Posterior cingulate gyrus (tissue), 11 donors: ENCODE measurements at places on chromosomes 12 and 14.
A peak's percentile ranks its signal among the peaks of the same experiment; 100 is the strongest.

- no peak for DNase-seq
Measured at GRCh38 chr14:86124328-86124727, 594.4 kb downstream of the FLRT2 start.

DNA sequence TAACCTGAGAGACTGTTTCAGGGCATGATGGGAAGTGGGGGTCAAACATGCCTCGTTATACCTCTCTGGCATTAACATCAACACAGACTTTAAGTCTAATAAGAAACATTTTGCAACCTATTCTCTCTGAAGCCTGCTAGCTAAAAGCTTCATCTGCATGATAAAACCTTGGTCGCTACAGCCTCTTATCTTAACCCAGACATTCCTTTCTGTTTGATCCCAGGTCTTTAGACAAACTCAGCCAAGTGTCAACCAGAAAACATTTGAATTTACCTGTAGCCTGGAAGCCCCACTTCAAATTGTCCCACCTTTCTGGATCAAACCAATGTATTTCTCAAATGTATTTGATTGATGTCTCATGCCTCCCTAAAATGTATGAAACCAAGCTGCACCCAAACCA, 9.1 kb downstream of the PPP2R3C start:
- DNase-seq = no peak

DNA sequence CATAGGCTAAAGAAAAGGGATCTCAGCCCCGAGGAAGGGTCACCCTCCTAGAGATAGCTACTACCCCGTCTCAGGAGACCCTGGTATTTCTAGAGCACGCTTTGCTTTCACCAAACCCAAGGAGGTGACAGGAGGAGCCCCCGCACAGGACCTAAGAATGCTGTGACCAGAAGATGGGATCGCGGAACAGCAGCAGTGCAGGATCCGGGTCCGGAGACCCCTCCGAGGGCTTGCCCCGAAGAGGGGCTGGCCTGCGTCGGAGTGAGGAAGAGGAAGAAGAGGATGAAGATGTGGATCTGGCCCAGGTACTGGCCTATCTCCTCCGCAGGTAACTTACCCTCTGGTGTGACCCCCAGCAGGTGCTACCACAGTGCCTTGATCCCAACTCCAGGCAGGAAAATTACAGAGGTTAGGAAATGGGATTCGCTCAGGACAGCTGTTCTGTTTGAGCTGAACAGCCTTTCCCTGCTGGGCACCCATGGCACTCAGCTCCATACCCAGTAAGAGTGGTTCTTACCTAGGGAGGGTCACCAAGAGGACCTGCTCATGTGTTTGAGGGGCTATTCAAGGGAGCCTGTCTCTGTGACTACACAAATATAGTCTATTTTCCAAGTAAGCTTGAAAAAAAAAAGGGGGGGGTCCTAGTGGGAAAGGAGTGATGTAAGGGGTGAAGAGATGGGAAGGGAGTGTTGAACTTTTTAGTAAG, 826 bp upstream of the NRL start:
- no peak for DNase-seq

GRCh38 chr12:120276734-120277133, 11.2 kb upstream of the PXN start:
- peak; percentile 20 for DNase-seq

DNA sequence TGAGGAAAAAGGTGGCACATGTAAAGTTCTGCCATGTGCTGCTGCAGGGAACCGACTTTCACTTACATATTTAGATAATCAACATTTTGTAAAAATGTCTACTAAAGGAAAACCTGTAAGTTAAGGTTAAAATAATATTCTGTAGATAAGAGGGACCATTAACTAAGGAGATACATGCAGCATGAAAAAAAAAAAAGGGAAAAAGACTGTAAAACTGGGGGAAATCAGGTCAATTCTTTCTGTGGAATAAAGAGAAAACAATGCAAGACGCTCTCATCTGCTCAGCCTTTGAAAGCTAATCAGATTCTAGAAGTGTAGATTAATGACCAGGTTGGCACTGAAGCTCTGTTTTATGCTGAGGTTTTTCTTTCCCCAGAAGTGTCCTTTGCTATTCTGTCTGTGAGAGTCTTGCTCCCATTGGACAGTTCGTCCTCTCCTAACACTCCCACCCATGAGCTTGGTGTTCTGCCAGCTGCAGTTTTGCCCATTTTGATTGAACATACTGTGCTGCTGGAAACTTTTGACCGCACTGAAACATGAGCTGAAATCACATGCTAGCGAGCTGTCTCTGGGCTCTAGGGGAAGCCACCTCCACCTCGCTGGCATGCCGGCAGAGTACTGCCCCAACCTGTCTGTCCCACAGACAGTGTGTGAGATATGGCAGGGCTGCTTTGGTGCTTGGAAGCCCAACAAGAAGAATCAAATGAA, 39.7 kb downstream of the PPTC7 start:
- peak; percentile 80 for DNase-seq

- DNase-seq = no peak
Measured at GRCh38 chr14:87868920-87869319, 124.1 kb downstream of the GALC start.

DNA sequence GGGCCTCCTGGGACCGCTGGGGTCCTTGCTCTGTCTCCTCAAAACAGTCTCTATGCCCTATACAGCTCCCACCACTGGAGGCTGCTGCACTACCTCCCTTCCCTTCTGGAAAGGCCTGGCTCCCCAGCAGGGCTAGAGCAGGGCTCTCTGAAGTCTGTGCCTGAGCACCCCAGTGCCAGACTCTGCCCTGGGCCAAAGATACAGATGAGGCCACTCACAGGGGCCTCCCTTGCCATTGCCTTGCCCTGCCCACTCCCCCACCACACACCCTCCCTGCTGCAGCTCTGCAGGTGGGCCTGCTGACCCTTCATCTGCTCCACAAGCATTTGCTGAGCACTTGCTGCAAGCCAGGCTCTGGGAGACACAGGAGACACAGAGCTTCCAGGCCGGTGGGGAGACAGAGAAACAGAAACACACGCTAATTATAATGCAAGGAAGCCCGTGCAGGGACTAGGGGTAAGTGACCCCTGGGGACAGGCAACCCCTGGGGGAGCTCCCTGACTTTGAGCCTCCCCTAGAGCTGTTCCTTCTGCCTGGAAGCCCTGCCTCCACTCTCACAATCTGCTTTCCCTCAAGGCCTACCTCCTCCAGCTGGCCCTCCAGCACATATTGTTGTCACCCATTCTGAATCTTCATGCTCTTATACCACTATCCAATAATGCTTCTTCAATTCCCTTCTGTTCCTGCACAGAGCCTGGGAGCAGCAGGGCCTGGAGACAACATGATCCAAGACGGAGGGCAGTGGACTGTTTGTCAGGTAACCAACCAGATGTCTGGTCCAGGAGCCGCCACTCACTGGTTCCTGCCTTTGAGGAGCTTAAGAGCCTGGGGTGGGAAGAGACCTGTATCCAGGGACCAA, 32.6 kb upstream of the PNMA1 start:
- DNase-seq = no peak

- DNase-seq = peak; percentile 93
Measured at GRCh38 chr12:3275171-3276041, 198.2 kb downstream of the TSPAN9 start.

DNA sequence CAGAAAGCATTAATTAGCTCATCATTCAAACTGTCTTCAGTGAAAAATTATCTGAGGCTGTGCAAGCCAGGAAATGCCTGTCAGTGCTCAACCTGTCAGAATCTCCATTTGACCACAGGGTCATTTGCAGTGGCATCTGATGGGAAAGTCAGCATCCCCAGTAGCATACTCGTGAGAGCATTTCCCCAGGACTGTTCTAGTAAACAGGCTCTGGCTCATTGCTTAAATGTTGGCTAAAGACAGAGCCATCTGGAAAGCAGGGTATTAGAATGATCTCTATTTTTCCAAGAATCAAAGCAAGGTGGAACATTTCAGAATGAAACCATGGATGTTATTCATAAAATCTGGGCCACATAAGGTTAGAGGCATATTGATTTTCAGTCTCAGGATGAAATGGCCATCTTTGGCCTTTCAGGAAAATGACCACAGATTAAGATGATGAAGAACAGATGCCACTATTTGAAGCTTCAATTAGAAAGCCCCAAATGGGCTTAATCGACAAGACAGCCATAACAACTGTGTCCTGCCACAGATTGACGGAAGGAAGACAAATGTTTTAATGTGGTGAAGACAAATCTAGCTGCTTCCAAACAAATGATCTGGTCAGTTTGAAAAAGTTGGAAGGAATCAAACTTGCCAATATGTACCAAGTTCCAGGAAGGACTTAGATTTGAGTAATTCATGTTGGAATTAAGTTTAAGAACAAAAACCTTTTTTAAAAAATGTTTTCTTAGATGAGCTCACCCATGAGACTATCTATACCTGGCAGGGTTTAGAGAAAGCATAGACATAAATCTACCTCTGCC, 94.0 kb upstream of the FAR2 start:
- no peak for DNase-seq

GRCh38 chr12:99332936-99333591, 314.5 kb upstream of the GARIN6 start:
- DNase-seq = no peak
